MV-4-11 (cell line): ENCODE measurements at places on chromosomes 16 and 17.
A peak's percentile ranks its signal among the peaks of the same experiment; 100 is the strongest.

DNA sequence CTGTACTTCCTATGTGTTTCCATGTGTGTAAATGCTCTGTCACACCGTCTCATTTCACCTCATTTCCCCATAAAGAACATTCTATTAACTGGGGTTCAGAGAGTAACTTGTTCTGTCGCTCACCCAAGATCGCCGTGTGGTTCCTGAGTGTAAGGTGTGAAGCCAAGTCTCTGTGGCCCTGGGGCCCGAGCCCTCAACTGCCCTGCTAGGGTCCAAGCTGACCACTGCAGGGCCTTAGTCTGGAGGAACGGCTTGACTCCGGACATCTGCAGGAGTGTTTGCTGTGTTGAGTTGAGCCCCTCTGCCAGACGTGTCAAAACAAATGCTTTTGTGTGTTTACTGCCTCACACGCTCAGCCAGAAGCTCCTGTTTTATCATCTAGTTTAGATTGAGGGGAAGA is 244.1 kb downstream of the CCDC182 start:
- no peak for DNase-seq

- DNase-seq = no peak
These were observed 8.1 kb upstream of the NKD1 start for GRCh38 chr16:50539822-50540710.

DNA sequence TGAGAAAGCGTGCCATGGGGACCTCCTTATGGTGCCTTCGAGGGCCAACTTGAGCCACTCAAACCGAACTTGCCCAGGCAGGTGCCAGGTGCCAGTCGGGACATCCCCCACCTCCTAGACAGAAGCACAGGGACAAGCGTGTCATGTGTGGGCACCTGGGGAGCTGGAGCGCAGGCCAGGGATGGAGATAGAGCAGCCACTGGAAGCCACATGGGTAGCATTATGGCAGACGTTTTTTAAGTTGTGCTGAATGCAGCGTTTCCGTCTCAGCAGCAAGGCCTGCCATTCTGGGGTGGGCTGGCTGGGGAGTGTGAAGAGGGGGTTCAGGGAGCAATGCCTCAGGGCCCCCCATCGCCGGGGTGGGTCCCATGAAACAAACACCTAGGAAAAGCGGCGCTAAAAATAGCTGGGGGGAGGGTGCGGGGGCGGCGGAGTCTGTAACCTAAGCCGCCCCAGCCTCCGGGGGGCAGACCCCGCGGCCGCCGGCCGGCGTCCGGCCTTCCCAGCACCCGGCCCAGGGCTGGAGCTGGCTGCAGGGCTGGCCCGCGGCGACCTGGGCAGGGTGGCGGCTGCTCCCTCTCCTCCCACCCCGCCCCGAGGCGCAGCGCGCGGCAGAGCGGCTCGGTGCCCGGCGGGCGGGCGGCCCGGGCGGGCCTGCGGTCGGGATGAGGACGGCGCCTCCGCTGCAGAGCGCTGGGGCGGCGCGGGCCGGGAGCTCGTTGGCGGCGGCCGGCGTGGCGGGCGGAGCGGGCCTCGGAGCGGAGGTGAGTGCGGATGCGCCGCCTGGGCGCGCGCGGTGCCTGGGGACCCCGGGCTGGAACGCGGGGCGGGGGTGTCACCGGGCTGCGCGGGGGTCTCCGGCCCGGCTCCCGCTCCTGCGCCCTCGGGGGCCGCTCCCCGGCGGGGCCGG is at the start of gene ZNF469:
Gene ZNF469, plus strand, starts transcription at position 469 of the 910 bp plus-strand sequence. CDS start 44,512 bp downstream, outside the sequence.
- no peak for DNase-seq

GRCh38 chr17:82112914-82113311 is 14.9 kb upstream of the FASN start:
- DNase-seq = peak; percentile 34
